ENCODE measurements at places on chromosomes 6 and 20.

- DNase-seq, result peak; percentile 16
These were observed at the start of gene RSPO3 for GRCh38 chr6:127118298-127119101. Gene RSPO3 (plus strand): TSS chr6:127118671. CDS start chr6:127119193, 522 bp downstream.

DNA sequence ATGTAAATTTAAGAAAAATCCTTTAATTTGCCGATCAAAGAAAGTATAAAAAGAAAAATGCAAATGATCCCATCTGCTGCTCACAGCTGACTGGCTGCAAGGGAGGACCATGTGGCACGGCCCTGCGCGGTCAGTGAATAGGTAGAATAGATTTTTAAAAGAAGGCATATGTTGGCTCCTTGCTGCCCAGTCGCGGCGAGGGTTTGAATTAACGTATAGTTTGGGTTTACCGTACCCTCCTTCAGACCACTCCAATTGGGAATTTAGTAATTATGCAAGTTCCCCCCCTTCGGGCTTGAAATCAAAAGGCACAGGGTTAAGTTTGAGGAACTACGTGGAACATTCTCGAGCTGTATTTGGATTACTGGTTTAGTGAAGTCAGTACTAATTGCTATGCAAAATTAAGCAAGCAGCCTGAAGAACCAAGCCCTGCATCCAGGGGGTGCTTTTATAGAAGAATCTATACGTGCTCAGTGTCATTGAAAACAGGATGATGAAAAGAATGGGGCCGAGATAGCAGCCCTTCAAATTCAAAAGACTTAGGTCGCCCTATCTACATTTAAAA is 1.1 kb upstream of the BEND3 start:
- peak; percentile 21 for DNase-seq

DNA sequence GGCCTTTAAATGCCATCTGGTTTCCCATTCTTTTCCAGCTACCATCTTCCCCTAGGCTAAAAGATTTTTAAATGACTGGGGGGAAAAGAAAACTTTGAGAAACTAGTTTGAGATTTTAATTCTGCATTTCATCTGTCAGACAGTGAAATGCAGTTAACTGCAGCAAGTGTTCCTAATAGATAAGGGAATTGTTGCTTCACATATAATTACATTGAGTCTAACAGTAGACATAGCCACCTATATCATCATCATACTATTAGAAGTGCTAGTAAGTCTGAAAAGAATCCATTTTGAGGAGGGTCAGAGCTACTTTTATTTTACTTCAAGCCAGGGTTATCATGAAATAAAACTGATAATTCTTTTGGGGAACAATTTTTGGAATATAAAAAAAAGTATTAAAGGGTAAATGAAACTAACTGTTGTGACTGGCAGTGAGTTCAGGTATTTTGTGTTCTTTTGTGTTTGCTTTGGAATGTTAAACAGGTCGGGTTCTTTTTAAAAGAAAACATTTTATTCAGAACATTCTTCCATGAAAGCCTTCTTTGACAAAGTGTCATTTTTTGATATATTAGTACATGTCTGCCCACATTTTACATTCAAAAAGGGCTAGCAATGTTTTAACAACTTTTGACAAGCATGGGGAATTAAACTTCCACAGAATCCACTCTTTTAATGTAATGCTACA is 170.1 kb downstream of the HS3ST5 start:
- no peak for DNase-seq

- no peak for DNase-seq
These were observed 57.0 kb downstream of the MAP1LC3A start for GRCh38 chr20:34615477-34615876.

DNA sequence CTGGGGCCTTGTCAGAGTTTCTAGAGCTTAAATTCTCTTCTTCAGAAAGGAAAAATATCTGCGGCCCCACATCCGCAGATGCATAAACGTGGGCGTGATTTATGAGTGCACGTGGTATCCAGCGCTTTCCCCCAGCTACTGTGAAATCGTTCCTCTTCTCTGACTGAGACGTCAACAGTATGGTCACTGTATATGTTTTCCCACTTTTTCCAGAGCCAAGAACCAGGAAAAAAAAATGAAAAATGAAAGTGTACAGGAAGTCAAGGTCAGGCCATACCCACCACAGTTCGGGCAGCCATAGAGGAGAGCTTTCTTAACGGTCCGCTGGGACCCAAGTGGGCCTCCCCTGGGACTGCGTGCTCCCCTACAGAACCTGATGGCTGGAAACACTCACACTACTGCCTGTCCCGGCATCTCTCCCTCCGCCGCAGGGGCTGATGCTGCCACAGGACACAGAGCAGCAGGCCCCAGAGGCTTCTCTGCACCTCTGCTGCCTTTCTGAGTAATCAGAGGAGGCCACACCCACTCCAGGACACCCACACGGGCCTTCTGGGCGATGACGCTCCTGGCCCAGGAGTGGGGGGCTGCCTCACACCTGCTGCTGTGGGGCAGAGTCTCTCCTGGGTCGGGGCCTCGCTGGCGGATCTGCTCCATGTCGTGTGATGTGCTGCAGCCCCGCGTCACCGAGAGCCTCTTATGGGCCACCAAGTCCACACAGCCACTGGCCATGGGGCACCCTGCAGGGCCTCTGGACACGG is 16.4 kb upstream of the STX16 start:
- no peak for DNase-seq

DNA sequence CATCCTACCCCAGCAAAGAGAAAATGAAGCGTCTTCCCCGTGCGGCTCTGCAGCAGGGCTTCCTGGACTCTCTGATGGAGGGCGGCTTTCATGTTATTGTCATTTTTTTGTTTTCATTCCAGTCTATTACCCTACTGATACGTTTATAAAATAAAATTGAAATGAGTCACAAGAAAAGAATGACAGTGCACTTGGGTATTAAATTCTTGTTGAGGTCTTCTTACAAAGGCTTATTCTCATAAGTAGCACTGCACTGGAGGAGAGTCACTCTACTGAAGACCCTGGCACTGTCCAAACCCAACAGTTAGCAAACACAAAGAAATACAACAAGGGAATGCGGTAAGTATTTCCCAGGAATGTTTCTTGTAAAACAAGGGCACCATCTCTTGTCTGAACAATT is 379.3 kb downstream of the MAFB start:
- no peak for DNase-seq

- DNase-seq, result peak; percentile 82
These were observed 38.9 kb downstream of the SIRPA start for GRCh38 chr20:1934156-1934555.

DNA sequence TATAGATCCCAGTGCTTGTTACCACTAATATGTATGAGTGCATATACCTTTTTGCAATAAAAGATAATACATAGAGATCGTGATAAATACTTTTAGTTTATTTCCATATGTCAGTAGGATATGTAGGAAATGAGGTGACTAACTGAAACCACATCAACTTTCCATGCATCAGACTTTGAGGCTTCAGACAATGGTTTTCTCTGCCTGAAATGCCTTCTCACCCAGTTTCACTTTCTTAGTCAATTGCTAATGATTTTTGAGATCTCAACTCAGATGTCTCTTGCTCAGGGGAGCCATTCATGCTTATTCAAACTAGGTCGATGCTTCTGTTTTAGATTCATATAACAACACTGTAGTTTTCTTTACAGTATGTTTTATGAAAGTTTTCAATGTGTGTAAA is 626.6 kb upstream of the ADGRB3 start:
- no peak for DNase-seq

- no peak for DNase-seq
These were observed 52.7 kb downstream of the IL20RA start for GRCh38 chr6:136992113-136992512.

GRCh38 chr6:158795516-158795915 is 23.7 kb downstream of the EZR start:
- DNase-seq, result no peak

- DNase-seq, result no peak
These were observed 111.6 kb upstream of the EDN1 start for GRCh38 chr6:12178521-12178920.

DNA sequence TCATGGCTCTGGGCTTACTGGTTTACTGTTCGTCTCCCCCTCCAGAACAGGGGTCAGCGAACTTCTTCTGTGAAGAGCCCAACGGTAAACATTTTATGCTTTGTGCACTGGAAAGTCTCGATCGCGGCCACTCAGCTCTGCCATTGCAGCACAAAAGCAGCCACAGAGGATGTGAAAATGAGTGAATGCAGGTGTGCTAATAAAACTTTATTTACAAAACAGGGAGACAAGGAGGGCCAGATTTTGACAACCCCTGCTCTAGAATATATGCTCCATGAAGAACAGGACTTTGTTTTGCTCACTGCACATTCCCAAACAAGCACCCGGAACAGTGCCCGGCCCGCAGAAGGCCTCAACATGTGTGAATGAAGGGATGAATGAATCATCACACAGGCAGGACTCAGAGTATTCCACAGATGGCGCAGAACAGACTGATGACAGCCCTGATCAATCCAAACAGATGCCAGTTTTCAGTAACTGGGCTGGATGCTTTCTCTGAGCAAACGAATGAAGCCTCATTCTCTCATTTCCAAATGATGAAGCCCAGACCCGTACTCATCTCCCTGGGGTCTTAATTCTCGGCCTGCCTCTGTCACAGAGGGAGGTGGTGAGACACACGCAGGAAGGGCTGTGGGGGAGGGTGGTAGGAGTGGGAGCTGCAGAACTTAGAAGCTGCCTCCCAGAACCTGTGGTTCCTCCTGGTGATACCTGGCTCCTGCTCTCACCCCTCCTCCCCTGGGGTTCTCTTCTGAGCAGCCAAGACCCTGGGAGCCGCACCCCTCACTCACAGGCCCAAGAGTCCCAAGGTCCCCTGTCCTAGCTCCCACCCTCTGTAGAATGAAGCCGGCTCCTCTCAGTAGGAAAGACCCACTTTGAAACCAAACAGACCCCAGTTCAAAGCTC is 196.4 kb downstream of the PREX1 start:
- DNase-seq, result peak; percentile 54

DNA sequence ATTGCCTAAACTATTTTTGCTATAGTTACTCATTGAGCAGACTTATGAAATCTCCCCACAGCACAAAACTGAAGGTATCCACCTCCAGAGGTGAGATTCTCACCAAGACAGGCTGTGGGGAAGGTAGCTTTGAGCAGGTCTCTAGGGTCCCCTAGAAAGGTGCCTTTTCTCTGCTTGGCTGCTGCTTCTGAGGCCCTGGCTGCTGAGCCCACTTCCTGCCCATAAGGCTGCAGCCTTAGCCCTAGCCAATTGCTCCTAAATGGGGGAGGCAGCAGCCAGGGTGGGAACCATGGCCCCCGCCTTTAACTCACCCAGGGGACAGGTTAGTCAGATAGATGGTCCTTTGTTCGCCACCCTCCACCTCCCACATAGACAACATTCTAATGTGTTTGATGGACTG is 3.6 kb downstream of the NT5E start:
- no peak for DNase-seq

- no peak for DNase-seq
These were observed 138.8 kb downstream of the TFAP2A start for GRCh38 chr6:10276106-10276505.

DNA sequence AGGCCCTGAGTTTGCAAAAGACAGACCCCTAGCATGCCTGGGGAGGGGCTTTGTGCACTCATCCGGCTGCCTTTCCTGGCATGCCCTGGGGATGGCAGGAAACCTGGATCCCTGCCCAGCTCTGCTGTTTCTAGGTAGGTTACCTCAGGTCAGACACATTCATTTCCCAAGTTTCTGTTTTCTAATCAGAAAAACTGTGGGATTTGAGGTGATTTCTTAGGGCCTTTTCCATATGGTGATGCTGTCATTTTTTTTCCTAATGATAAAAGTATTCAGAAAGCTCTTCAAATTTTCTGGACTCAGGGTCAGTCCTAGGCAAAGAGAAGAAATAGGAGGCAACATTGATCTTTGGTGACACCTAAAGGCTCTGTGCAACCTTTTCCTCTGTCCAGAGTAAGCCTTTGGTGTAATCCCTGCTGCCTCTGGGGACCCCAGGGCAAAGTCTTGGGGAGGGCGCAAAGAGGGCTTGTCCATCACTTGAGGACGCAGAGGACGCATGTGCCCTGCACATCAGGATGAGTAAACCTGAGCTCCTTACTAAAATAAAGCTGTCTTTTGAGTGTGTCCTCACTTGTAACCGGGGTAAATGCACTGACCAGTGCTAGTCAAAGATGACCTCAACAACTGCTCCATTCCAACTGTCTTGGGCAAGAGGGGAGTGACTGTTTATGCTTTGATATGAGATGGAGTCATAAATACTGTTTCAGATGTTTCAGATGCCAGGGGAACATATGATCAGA is 13.5 kb upstream of the TRAM2 start:
- peak; percentile 58 for DNase-seq

- DNase-seq, result peak; percentile 88
These were observed 107.0 kb upstream of the DST start for GRCh38 chr6:56749632-56750151.

GRCh38 chr6:111852725-111853124 is 20.5 kb downstream of the FYN start:
- peak; percentile 32 for DNase-seq

DNA sequence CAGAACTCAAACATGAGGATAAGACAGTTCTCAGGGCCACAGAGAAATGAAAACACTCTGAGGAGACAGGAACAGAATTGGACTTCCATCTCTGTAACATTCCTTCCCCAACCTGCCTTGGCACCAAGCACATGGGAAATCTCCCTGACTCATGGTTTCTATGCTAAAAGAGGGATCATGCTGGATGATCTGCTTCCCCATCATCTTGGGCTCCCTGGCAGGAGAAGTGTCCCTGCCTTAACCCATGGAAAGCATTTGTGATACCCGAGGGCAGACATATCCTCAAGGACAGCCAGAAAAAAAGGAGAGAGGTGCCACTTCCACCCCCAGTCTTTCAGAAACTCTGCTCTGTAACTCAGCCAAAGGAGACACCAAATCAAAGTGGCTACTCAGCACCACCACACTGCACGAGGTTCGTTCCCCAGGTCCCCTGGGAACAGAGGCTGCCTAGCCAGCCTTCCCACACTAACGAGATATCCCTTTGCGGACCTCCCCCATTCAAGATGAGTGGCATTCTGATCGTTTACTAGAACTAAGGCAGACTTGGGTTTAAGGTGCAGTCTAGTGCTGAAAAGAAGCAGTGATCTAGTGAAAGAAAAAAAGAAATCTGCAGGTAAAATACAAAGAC is 34.8 kb downstream of the BLOC1S5 start:
- DNase-seq, result no peak

- no peak for DNase-seq
These were observed 377.7 kb downstream of the CDH4 start for GRCh38 chr20:61629602-61630390.

DNA sequence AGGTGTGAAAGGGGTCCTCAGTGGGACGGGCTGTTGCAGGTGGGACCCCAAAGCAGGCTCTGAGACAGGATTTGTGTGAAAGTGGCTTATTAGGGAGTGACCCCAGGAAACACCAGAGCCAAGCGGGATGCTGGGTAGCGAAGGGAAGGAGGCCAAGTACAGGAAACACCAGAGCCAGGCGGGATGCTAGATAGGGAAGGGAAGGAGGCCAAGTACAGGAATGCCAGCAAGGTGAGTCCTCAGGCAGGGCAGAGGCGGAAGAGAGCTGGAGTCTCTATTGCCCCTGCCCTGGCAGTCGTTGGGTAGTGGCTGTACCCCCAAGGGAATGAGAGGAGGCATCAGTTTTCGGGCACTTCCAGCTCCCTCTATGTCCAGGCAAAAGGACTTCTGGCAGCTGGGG is 30.5 kb upstream of the TGM2 start:
- no peak for DNase-seq

DNA sequence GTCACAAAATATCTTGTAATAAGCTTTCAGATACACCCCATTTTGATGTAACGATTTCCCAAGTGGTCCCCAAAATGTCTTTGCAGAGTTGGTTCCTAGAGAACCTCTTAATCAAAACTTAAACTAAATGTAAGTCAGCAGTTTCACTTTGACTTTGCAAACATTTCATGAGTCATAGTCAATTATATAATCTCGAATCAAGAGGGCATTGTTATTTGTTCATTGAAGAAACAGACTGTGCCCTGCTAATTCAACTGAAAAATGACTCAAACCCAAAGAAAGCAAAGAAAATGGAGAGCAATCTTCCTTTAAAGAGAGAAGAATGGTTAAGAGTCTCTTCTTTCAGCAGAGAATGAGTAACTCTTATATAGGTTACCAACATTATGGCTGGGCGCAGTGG is 58.3 kb downstream of the IPCEF1 start:
- no peak for DNase-seq

Data from HCEC 1CT (cell line).